ENCODE measurements at places on chromosomes 6 and 20. TPM values are rescaled to one million over a fixed set of nuclear protein-coding genes. Genes with fewer than 3 reads are reported as not detected.

DNA sequence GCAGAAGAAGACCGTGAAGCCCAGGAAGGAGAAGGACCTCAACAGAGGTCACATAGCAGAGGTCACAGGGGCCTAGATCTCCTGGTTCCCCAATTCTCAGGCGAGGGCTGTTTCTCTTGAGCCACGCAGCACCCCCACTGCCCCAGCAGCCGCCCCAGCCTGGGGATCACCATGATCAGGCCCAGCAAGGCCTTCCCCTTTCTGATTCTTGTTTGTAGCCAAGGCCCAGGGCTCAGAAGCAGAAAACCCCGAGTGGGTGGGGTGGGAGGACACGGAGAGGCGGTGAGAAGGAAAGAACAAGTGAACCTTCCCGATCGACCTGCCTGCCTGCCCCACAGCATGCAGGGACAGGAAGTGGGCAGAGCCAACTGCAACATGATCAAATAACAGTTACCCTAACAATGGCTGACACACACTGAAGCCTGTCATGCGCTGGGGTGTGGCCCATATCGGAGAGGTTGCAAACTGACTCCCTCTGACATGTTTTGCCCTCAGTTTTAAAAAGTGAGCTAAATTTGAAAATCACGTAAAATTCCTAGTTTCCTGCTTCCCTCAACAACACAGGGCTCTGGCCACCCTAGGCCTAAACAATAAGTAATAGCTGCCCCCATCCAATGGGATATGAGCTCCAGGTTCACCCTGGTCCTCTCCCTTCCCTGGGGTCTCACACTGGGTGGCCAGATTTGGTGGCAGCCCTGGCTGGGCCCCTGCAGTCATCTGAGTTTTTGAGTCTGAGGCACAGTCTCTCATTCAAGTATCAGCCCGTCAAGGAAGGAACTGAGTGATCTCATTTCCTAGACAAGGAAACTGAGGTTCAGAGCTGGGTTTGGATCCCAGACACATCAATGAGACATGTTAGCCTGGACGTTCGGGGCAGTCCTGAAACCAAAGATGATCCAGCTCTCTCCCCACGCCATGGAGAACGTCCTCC, 6.5 kb downstream of the PEDS1 start:
- peak; percentile 77 for DNase-seq

DNA sequence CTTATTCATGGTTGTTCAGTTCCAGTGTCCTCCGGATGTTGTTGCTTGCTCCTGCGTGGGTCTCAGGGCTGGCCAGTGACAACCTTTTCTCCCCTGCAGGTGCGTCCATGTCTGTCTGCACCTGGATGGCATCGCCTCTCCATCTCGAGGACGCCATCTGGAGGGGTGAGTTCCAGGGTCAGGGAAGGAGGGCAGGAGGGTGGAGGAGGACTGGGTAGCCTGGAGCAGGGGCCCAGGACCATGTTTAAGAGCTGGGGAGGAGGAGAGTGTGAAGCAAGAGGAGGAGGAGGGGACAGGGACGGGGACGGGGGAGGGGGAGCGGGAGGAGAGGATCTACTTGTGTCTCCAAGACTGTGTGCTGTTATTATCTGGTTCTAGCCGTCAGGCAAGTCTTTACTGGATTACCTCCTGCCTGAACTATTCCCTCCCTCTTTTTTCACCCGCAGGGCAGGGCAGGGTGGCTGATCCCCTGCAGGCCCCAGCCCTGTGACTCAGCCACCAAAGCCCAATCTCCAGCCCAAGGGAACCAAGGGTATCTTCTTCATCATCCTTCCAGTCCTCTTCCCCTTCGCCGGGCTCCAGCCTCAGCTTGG, 32.2 kb upstream of the TULP1 start:
- no peak for DNase-seq

- DNase-seq: peak; percentile 33
Measured at GRCh38 chr6:29887330-29887818, 55.0 kb upstream of the HLA-A start.

The ATP9A gene
- 98.5 TPM for total RNA-seq

DNA sequence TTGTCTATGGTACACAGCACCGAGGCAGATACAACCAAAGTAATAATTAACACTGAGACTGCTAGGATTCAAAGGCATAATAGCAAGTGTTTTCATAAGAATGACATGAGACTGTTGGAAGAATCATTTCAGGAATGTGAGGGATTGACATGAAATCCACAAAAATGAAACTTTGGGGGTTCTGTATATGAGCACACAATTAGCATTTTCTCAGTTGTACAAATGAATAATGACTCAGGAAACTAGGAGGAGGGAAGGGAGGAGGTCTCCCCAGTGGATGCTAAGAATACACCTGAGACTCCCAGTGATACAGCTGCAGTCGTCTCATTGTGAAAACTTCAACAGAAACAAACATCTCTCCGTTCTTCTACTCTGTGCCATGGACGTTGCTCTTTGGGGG, 428.4 kb upstream of the PLCB4 start:
- no peak for DNase-seq

GRCh38 chr6:135036731-135037420, 17.7 kb downstream of the HBS1L start:
- no peak for DNase-seq

DNA sequence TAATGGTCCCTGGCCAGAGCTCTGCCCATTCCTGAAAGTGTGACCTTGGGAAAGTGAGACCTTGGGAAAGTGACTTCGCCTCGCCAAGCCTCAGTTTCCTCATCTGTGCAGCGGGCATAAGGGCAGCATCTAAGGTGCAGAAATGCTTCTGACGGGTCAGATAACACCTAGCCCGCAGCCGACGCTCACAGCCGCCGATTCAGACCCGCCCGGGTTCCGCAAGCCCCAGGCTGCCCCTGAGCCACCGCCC, 486 bp downstream of the FKBP1A start:
- DNase-seq: no peak

The MCCD1 gene
- not detected for total RNA-seq

DNA sequence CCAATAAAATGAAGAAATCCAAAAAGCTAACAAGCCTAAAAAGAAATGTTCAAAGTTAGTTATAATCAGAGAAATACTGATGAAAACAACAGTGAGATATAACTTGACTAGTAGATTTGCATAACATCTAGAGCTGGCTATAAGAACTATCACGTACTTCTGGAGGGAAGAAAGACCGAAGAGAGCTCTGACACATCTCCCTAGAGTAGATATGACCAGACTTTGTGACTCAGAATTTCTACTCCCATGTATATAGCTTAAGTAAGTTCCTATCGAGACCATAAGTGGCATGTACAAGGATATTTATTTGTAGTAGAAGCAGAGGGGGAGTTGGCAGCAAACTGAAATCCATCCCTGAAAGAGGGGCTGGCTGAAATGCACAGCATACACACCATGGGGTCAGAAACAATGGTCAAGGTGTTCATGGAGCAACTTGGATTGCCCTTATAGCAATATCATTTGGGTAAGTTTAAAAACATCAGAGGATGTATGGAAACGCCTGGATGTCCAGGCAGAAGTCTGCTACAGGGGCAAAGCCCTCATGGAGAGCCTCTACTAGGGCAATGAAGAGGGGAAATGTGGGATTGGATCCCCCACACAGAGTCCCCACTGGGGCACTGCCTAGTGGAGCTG, 25.6 kb upstream of the IL17A start:
- DNase-seq: no peak

- DNase-seq: no peak
Measured at GRCh38 chr20:25439328-25439727, 31.9 kb downstream of the GINS1 start.

The NFATC2 gene
- total RNA-seq: 15.8 TPM

GRCh38 chr6:142954844-142955243, 9.9 kb upstream of the HIVEP2 start:
- no peak for DNase-seq

GRCh38 chr6:158050955-158051354, 69.3 kb downstream of the SYNJ2 start:
- no peak for DNase-seq

Data from Calu3 (cell line).